Heart right ventricle (tissue), 16 donors: ENCODE measurements at places on chromosomes 6 and 20.

DNA sequence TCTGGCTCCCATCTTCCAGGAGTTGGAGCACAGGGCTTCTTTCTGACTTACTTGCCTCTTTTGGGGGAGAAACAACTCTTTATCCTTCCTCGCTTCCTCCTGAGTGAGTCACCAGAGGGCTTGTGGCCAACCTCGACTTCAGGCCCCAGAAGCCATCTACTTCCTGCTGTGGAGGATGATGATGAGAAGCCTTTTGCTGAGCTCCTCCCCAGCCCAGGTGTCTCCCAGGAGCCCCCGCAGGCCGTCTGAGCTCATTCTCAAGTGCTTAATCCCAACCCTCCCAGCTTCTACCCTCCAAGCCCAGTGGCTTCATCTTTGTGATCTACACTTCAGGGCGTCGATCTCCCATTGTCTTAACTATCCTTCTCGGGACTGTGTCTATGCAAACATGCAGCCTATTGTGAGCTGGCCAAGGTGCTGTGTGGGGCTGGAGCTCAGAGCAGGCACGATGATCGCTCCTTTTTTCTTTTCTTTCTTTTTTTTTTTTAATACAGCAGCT, 27.9 kb downstream of the SDCBP2 start:
- no peak for DNase-seq

DNA sequence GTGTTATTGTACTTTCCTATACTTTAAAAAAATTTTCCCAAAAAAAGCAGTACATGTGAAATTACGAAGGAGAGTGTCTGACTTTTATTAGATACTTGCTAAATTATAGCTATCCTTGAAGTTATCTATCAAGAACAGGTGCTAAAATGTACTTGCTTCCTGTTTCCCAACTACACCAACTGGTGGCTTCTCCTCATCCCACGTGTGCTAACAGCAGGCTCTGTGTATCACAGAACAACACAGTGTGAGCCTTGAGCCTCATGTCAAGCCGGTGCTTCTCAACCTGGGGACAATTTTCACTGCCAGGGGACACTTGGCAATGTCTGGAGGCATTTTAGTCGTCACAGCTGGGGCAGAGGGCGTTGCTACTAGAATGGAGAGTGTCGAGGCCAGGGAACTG, 36.2 kb upstream of the CDYL start:
- DNase-seq: no peak

DNA sequence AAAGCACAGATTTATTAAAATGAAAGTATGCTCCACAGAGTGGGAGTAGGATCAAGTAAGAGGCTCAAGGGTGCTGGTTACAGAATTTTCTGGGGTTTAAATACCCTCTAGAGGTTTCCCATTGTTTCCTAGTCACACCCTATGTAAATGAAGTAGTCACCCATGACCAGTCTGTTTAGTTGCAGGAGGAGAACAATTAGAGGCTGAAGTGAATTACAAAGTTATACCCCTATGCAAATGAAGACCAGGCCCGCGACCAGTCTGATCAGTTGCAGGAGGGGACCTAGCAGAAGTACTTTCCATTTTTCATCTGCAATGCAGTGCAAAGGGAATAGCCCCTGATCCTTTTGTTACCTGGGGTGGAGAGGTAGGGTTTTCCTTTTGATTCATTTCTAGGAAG, 11.8 kb upstream of the FILIP1 start:
- no peak for DNase-seq

GRCh38 chr6:125781314-125781868, 9.4 kb upstream of the NCOA7 start:
- DNase-seq: no peak

DNA sequence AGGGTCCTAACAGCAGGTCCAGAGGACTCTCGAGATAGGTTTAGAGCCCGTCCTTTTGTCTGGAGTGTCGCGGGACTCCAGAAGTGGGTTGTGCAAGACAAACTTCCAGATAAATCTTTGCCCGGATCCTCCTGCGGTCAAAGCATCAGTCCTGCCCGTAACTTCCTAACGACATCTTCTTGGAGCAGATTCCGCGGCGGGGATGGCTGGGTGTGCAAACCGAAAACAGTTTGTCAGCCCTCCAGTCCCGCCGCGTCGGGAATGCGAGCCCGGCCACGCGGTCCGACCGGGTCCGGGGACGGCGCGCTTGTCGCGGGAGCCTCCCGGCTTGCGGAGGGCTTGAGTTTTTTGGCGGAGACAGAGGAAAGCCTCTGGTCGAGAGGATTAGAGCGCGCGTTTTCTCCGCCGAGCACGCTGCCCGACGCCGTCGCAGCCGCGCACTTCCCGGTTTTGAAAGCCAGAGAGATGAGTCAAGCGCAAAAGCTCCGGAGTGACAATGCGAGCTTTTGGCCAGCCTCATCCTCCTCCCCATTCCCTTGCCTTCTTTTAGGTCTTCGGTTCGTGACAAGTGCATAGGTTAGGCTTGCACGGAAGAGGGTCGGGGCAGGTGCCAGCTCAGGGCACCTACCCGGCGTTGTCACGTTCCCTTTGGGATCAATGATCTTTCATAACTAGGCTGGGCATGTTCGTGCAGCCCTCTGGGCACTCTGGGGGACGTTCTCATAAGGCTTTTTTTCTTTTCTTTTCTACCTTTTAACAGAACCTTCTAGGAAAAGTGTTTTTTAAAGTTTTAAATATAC, 91.3 kb upstream of the PRDM1 start:
- DNase-seq: peak; percentile 56

GRCh38 chr6:163344411-163344810, 70.1 kb upstream of the QKI start:
- DNase-seq: no peak

GRCh38 chr20:6838181-6838826, 70.8 kb downstream of the BMP2 start:
- no peak for DNase-seq

- no peak for DNase-seq
These were observed 6.0 kb upstream of the SLC2A10 start for GRCh38 chr20:46703435-46703834.

- no peak for DNase-seq
These were observed 81.8 kb upstream of the INSM1 start for GRCh38 chr20:20286061-20286460.

GRCh38 chr6:119514345-119514744, 164.8 kb upstream of the MAN1A1 start:
- no peak for DNase-seq

DNA sequence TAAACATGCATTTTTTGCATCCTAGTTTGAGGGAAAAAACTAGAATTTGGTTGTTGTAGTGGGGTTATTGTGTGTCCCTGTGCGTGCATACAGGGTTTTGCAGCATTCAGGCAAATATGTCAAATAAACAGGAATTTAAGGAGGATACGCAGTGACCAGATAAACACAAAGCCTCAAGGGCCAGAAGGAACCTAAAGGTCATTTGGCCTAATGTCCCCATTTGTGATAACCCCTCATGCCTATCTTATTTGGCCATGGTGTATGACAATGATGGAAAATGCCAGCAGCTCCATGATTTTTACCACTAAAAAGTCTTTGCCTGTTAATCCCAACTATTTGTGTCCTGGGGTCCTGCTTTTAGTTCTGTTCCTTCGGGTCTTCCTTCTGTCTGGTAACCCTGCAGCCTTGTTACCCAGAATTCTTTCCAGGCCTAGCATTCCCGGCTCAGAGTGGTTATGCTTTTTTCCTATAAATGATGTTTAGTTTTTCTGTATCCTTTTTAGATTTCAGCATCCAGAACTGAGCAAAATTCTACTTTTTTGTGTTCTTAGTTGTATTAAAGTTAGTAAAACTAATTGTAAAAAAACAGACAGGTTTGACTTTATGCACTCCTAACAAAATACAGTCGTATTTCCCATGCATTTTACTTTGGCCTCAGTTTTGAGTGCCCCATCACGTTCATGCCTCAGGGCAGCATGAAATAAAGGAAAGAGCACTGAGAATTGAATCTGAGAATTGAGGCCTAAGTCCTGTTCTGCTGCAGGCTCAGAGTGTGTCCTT, 4.4 kb downstream of the STX16 start:
- no peak for DNase-seq

DNA sequence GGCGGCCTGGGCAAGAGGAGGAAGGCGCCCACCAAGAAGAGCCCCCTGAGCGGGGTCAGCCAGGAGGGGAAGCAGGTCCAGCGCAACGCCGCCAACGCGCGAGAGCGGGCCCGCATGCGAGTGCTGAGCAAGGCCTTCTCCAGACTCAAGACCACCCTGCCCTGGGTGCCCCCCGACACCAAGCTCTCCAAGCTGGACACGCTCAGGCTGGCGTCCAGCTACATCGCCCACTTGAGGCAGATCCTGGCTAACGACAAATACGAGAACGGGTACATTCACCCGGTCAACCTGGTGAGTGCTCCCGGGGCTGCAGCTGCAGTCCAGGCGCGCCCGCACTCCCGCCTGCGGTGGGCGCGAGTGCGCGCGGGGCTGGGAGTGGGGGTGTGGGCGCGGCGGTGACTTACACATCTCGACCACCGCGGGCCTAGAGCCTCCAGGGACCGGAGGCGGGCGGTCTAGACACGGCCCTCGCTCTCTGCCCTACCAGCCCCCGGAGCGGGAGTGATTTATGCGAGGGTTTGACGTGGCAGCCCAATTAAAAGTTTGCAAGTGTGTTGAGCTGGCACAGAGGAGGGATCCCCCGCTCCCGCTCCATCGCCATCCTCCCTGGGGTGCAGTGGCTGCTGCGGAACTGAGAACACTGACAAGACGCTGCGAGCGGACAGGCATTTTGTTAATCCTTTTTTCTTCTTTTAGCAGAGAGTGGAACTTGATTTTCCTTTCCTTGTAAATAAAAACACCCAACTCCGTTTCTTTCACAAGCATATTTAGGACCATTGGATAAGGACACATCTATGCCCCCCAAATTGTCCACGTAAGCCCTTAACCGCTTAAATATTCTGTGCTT, 867 bp downstream of the TCF21 start:
- no peak for DNase-seq

DNA sequence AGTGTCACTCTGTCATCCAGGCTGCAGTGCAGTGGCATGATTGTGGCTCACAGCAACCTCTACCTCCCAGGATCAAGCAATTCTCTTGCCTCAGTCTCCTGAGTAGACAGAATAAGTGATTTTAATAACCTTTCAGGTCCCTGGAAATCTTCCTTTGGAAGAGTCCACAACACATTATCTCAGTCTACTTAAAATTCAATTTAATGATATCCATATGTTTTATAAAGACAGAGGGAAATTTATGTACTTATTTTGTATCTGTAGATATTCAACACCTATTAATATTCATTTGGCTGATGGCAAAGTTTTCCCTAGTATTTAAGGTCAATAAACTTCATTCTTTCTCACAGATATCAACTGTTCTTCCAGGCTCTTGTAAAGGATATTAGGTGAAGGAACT, 881.4 kb upstream of the GJE1 start:
- DNase-seq: no peak
